ENCODE measurements at places on chromosomes 12 and 14.

DNA sequence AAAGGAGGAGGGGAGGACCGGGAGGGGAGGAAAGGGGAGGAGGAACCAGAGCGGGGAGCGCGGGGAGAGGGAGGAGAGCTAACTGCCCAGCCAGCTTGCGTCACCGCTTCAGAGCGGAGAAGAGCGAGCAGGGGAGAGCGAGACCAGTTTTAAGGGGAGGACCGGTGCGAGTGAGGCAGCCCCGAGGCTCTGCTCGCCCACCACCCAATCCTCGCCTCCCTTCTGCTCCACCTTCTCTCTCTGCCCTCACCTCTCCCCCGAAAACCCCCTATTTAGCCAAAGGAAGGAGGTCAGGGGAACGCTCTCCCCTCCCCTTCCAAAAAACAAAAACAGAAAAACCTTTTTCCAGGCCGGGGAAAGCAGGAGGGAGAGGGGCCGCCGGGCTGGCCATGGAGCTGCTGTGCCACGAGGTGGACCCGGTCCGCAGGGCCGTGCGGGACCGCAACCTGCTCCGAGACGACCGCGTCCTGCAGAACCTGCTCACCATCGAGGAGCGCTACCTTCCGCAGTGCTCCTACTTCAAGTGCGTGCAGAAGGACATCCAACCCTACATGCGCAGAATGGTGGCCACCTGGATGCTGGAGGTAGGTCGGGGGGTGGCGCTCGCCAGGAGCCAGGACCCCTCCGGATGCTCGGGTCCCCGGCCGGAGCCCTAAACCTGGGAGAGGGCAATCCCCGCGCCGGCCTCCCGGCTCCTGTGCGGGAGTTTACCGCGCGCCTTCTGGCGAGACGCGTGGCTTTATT lies at the start of gene CCND2:
TSS of gene CCND2 (plus strand) at position 111 of the 744 bp plus-strand sequence. CDS start at position 390, 279 bp downstream.
- peak; percentile 37 for DNase-seq

GRCh38 chr12:50326590-50327284 lies 43.4 kb upstream of the LIMA1 start:
- peak; percentile 77 for DNase-seq

DNA sequence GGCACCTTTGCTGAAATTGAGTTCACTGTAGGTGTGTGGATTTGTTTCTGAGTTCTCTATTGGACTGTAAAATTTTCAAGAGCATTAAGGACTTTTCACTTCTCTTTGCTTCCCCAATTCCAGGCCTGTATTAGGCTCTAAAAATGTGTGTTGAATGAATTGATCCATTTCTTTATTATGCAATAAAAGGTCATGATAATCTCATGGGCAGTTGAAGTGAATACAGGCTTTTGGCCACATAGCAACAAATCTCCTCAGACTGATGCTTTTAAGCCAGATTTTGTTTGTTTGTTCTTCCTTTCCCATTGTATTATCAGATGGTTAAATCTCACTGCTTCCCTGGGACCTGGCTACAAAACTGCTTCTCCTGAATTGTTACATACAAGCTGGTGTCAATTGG lies 258.0 kb upstream of the FAR2 start:
- DNase-seq = no peak

DNA sequence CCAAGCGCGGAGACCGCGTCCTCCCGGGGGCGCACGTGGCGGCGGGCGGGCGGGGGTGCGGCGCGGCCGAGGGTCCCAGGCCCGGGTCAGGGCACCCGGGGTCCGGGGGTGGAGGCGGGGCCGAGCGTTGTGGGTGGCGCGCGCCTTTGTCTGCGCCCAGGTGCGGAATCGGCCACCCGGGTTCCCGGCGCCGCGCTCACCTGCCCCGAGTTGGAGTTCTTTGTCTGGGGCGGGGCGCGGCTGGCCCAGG lies 50.1 kb downstream of the LRCOL1 start:
- no peak for DNase-seq

- no peak for DNase-seq
Observed at GRCh38 chr12:1946296-1946695, 27.8 kb upstream of the CACNA2D4 start.

- DNase-seq = no peak
Observed at GRCh38 chr12:8661751-8662150, 875 bp downstream of the MFAP5 start.

DNA sequence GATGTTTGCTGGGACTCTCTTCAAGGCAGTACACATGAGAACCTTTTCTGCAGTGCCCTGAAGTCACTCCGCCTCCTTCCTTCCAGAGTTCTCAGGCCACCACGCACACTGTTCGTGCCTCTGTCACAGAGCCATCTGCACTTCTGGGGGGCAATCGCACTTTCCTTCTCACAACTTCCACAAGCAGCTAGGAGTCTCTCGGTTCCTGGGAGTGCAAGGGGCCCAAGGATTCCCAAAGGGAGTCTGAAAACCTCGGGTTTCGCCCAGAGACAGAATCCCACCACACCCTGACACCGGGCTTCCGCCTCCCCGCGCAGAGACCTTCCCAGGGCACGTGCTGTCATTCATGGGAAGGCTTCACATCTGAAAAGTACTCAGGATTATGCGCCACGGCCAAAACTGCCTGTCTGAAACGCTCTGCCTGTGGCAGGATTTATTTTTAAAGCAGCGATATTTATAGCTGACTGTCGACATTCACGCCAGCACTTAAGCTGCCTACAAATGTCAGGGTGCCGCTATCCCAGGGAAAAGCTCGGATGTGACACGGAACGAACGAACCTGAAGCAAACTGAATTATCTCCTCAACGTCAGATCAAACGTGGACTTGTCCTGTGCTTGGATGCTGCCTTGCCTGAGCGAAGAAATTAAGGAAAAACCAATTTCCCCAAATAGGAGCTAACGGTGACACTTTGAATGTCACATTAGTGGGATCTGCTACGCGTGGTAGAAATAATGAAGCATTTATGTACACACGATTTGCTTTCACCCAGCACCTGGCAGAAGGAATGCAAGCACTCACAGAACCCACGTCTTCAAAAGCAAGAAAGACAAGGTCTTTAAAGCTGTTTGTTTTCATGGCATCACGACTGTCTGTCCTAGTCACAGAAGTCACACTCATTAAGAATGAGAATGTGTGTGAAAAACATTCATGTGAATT lies 154.0 kb downstream of the PIWIL1 start:
- DNase-seq = no peak

DNA sequence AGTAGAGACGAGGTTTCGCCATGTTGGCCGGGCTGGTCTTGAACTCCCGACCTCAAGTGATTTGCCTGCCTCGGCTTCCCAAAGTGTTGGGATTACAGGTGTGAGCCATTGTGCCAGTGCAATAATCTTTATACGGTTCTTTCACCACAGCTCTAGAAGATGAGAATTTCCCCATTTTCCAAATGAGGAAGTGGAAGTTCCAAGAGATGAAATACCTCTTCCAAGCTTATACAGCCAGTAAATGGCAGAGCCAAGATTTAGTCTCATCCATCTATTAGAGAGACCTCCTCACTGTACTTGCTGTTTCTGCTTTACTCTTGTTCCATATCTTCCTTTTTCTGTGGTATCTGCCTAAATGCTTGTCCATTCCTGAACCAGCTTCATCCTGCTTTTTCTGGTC lies 3.1 kb upstream of the LMNTD1 start:
- DNase-seq = no peak

DNA sequence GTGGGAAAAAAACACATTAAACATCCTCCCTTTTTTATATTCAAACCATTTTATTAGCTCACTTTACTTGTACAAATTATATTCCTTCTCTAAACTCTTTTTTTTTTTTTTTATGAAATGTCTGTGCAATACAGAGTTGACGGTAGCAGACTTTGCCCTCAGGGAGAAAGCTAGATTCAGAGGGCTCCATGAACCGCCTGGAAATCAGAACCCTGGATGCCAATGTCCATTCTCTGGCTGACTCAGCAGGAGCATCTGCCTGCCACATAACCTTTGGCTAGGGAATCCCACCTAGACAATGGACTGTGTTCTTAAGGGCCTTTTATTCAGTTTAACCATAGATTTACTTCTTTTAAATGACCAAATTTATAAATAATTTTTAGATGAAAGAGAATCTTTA lies 467.0 kb downstream of the MDGA2 start:
- DNase-seq = no peak

GRCh38 chr14:76701981-76702380 lies 59.3 kb upstream of the VASH1 start:
- no peak for DNase-seq

GRCh38 chr12:101941306-101942249 lies 64.2 kb downstream of the DRAM1 start:
- DNase-seq = no peak

DNA sequence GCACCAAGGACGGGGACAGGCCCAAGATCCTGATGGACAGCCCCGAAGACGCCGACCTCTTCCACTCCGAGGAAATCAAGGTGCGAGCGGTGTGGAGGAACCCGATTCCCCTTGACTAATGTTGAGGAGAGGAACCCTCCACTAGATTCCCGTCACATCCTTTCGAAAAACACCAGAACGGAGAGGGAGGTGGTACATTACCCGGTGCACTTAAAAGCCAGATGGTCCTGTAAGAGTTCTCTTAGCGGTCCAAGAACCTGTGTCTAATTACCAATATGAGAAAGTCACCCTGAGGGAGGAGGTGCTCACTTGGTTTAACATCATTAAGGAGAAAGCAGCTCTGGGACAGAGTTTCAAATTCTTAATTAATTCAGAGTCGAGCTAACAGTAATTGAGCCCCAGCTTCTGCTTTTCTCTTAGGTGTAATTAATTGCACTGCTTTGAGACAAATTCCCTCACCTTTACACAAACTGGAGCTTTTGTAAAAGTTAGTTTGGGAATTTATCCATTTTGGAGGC lies 450 bp downstream of the PRKAB1 start:
- no peak for DNase-seq

DNA sequence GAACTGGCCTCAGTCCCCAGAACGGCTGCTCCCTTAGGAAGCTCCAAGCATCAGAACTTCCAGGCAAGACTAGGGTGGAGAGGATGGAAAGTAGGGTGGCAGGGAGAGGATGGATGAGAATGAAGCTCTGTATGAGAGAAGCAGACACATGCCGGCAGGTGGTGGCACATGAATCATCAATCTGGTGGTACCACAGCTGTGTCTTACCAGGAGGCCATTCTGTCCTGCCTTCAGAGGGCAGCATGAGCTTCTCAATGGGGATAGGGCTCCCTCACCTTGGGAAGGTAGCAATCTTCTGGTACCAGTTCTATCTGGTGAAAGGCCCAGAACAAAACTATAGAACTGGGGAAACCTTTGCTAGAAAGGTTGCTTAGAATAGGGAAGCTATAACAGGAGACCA lies 55.4 kb upstream of the PYGL start:
- DNase-seq = no peak

DNA sequence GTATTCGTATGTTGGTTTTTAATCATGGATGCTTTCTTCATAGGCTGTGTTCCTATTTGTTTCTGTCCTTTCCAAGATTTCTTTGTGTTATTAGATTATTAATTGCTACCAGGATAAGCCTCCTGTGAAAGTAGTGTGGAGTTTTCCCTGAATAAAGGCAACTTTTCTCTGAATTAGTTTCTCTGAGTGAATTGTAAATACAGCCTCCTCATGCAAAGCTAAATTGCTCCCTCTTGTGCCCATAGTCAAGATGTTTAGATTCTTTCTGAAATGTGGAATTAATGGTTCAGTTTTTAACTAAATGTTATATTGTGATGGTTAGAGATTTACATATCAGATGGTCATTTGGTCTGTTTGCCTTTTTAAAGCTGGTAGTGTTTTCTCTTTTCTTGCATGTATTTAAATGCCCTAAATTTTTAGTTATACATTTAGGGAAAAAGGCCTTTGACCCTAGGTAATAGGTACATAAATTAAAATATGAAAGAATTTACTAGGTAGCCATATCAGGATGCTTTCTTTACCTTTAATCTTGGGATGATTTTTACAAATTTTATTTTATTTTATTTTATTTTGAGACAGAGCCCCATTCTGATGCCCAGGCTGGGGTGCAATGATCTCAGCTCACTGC lies 8.9 kb downstream of the APAF1 start:
- peak; percentile 57 for DNase-seq

- no peak for DNase-seq
Observed at GRCh38 chr14:79418649-79419415, 792.5 kb downstream of the DIO2 start.

GRCh38 chr14:101228949-101229541 lies 325.5 kb upstream of the RTL1 start:
- no peak for DNase-seq

DNA sequence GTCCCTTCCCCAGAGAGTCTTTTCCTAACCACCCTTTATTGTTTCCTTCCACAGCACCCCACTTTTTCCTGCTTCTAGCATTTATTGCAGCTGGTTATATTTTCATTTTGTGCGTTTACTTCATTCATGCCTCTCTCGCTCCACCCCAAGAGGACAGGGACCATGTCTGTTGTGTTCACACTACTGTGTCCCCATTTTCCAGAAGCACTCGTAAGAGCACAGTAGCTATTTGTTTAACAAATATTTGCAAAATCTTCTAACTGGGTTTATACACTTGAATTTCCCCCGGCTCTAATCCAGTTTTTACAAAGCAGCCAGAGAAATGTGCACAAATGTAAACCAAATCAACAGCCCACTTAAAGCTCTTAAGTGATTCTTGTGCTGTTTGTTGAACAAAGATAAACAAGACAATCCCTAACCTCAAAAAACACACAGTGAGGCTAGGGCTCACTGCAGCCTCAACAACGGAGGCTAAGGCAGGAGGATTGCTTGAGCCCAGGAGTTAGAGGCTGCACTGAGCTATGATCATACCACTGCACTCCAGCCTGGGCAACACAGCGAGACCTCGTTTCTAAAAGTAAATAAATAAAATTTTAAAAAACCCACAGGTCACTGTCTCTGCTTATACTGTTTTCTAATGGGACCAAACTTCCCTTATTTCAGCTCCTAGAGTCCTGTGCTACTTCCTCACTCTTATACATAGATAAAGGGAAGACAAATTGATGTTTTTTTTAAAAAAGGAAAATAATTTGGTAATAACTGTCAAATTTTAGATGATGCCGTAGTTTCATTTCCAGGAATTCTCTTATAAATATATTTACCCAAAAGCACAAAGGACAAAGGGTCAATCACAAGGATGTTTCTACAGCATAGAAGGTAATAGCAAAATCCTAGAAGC lies 6.6 kb upstream of the ABCD4 start:
- no peak for DNase-seq

DNA sequence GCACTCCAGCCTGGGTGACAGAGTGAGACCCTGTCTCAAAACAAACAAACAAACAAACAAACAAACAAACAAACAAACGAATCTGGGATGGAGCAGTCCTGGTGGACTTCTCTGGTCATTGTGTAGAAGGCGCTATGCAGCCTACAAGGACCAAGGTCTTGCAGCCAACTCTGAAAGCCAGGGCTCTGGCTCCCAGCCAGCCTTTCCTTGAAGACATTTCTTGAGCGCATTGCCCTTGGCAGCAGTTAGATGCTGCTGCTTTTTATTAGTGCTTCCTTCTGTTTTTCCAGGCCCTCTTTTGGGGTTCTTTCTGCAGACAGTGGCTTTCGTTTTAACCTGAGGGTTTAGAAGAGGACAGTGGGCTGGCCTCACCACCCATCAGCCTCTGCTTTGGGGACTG lies 20.2 kb downstream of the CCDC177 start:
- peak; percentile 36 for DNase-seq

- no peak for DNase-seq
Observed at GRCh38 chr12:115470977-115471376, 787.0 kb upstream of the TBX3 start.

All from fibroblast of gingiva (primary cell).